ENCODE measurements at places on chromosomes 2 and 18.
A peak's percentile ranks its signal among the peaks of the same experiment; 100 is the strongest.

- no peak for DNase-seq
Observed at GRCh38 chr2:200470230-200470629, 39.6 kb downstream of the KCTD18 start.

GRCh38 chr2:202299712-202300111, 34.1 kb downstream of the NOP58 start:
- DNase-seq: no peak

GRCh38 chr18:21242780-21243401, 859 bp downstream of the GREB1L start:
- DNase-seq: no peak

GRCh38 chr2:10478916-10479315, 30.8 kb upstream of the ODC1 start:
- no peak for DNase-seq

- DNase-seq: no peak
Observed at GRCh38 chr2:227020416-227020815, 143.6 kb downstream of the COL4A4 start.

DNA sequence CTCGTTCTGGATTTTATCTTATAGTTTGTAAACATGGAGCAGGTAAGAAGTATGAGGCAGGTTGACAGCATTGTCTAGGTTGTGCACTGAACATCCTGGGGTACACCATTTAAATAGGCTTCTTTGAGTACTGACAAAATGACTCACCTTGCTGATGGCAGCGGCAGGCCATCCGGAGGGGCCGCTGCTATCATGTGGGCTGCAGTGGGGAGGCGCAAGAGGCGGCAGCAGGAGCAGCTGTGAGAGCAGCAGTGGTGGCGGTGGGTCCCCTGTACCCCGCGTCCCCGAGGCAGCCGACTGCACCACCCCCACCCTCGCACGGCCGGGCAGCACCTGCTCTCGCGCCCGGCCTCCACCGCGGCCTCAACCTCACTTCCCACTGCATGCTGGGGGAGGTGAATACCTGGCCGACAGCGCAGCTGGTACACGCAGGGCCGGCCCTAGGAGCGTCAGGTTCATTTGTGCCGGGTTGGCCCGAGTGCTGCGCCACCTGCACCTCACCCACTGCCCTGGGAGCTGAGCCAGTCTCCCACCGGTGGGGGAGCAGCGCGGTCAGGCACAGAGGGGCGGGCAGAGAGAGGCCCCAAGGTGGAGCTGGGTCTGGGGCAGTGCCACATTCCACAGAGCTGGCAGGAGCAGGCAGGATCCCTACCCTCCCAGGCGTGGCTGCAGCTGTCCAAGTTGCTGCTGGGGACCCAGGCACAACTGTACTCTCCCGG, 154.5 kb upstream of the RBMS1 start:
- DNase-seq: no peak

GRCh38 chr2:55519938-55520885, 694 bp downstream of the CFAP36 start:
- peak; percentile 16 for DNase-seq

DNA sequence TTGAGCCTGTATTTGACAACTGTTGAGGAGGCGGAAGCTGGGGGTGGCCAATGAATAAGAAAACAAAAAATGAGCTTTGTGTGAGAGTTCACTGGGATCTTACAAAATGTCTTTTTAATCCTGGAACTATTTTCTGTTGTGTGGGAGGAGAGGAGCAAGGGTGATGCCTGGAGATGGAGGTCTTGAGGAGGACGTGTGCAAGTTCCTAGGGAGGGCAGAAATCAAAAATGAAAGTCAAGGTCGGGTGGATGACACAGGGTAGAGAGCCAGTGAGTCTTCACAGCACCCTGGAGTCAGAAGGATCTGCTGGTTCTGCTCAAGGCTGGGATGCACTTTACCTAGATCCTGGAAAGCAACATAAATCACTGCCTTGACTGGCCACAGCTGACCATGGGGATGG, 180.3 kb upstream of the PKDCC start:
- no peak for DNase-seq

DNA sequence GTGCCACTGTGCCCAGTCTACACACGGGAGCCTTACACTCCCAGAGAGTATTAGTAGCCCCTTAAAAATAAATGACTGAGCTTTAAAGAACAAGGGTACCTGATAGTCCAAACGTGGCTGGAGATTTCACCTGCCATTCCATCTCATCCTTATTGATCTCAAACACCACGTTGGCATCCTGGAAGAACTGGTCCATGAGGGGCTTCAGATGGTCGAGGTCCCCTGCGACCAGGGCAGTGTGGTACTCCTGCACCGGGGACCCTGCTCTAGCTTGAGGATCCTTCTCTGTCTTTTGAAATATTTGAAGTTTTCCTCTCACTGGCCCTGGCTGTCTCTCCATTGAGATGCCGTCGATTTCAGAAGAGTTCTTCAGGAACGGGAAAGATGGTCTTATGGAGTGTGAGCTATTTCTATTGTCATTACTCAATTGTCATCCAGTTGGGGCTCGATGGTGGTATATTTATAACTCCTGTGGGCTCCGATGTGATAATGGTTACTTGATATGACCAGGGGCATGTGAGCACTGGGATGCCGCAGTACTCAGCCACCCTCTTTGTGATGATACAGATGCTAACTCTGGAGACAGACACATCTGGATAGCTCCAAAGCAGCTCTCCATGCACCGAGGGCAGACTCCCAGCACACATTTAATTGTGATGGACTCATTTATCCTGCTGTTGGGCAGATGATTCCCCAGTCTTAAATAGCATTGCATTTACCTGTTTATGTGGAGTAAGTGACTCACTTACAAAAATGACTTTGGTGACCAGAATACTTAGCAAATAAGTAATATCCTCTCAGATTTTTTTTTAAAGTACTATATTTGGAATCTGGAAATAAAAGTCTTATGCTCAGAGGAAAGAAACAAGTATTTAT, 22.8 kb downstream of the ASB18 start:
- DNase-seq: no peak

DNA sequence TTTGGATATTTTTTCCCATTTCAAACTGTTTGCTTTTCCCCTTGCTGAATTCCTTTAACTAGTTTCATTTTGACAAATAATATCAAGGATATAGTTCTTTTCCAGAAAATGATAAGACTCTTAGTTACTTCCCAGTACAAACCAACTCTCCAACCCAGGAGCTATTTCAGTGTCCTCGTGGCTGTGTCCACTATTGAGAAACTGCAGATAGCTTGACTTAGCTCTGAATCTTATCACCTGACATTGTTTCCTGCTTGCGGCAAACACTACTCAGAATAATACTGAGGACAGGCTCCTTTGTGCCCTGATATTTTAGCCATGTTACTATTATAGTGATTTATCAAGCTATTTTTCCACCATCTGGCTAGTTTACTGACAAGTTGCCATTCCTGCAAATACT, 74.6 kb downstream of the KLF7 start:
- DNase-seq: no peak

DNA sequence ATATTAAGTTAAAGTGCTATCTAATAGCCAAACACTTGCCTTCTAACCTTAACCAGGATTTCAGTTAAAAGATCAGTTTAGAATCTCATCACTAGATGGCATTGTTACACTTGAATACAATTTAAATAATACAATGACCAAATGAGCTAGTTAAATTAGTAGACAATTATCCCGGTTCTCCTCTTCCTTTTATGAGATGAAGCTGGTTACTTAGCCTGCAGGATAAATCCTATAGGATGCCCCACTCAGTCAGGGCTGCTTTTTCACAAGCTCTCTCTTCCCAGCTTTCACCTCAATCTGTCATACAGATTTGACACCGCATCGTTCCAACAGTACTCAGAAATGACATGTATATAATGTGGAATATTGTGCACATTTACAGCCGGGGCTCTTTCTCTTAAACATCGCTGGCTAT, 678.8 kb downstream of the KCNJ3 start:
- DNase-seq: no peak

GRCh38 chr18:37698508-37699040, 133.0 kb upstream of the CELF4 start:
- DNase-seq: no peak

DNA sequence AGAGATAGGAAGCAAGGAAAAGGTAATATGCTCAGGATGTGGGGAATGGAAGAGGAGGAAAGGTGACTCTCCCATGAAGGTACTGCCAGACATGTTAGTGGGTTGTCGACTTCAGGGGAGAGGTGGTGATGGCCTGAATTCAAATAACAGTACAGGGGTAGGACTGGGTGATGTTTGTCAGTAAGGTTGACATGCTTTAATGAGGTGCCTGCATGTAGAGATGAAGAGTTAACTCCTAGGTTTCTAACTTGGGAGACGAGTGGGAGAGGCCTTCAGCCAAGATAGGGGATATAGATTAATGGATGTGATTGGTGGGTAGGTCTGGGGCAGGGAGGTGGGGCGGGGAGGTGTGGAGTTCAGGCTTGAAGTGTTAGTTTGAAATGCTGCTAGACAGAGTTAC, 2.6 kb downstream of the NAPG start:
- DNase-seq: no peak

GRCh38 chr18:27645929-27646328, 460.8 kb upstream of the CHST9 start:
- no peak for DNase-seq

DNA sequence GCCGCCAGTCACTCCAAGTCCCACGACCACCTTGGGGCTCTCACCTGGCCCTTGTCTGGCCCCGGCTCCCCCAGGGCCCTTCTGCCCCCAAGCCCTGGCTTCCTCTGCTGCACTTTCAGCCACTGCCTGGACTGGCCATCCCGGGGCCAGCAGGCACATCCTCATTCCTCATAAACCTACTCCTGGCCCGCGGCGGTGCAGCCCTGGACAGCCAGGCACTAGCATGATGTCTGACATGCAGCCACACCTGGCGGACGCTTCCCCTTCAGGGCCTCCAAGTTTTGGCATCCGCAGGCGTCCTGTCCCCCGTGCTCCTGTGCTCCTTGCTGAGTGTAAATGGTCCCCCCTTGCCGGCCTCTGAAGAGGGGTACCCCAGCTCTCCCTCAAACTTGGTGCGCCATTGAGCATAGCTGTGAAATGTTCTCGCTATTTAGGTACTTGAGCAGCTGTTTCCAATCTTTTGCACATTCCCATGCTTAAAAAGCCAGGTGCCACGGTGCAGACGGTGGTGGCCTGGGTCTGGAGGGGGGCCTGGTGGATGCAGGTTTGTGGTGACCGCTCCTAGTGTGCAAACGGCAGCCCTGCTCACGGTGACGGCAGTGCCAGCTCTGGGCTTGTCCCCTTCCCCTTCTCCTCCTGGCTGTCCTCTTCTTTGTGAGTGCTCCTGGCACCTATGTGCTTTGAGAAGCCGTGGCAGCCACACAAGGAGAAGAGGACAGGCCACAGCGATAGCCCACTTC, 123.8 kb downstream of the MBP start:
- DNase-seq: no peak

- DNase-seq: no peak
Observed at GRCh38 chr2:196925051-196925767, 1.3 kb downstream of the PGAP1 start.

DNA sequence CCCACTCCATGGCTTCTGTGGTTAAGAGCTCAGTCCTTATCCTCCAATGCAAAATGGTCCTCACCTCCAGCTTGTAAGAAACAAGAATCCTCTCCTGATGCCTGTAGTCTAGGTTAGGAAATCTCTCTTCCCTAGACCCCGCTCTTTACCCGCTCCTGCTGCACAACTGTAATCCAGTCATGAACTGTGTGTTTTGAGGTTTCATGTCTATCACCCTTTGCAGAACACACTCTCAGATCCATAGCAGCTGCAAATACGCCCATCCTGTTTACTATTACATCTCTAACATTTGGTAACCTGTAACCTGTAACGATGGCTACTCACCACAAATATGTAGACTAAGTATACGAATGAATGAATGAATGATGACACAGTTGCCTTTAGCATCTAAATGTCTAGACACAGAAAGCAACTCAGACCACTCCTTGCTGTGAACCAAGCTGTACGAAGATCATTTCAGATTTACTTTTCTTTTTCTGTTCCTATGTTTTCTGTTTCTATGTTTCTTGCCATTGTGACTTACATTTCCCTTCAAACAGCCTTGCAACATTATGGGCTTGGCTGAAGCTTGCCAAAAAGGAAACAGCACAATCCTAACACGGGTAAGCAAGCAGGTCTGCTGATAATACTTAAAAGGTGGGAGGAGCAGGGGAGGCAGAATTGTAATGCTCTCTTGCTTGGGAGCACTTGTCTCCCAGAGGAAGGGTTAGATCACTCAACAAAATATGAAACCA, 53.7 kb downstream of the EPHA4 start:
- no peak for DNase-seq

DNA sequence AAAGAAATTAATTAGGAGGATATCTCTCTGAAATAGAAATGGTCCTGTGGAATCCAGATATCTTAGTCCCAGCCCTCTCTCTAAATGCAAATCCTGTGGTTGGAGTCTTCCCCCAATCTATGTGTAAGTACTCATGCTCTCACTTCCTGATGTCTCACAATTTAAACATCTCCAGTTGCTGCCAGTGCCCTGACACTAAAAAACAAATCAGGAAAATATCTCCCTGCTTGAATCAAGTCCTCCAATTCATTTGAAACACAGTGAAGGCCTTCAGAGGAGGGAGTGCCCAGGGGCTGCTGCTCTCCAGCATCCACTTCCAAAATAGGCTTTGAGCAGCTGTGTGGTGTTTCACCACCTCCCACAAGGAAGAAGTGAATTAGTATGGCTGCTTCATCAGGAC, 413.8 kb downstream of the RAD51AP2 start:
- DNase-seq: no peak

GRCh38 chr18:34400834-34401233, 176.1 kb upstream of the NOL4 start:
- no peak for DNase-seq

DNA sequence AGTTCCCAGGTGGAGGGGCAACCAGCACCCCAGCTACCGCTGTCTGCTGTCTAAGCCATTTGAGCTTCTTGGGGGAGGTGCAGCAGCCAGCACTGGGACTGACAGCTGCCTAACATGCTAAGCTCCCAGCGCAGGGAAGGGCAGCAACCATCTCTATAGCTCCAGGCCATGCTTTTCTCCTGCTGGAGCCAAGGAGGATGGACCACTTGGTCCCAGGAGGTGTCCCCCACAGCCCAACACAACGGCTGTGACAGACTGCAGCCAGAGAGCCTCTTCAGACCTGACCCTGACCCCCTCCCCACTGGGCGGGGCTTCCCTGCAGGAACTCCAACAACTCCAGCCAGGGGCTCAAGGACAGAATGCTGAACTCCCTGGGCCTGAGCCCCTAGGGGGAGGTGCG, 370.6 kb upstream of the REG3G start:
- no peak for DNase-seq

DNA sequence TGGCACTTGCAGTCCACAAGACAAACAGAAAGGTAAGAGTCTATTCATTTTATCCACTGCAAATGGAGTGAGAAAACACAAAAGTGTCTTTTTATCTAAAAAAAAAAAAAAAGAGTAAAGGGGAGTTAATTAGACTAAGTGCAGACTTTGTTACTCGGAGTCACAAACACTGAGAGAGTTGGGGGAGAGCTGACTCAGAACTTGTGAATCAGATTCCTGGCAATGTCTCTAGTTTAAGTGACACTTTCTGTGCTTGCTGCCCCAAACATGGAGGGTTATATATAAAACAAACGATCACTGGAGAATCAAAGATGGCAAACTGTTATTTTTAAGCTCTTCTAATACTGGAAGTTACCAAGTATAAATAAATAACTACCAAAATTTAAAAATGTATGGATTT, 505.8 kb upstream of the NRP2 start:
- no peak for DNase-seq

GRCh38 chr2:150156415-150156814, 331.1 kb downstream of the RND3 start:
- DNase-seq: no peak
